ENCODE measurements at places on chromosomes 5 and 9.
A peak's percentile ranks its signal among the peaks of the same experiment; 100 is the strongest.

DNA sequence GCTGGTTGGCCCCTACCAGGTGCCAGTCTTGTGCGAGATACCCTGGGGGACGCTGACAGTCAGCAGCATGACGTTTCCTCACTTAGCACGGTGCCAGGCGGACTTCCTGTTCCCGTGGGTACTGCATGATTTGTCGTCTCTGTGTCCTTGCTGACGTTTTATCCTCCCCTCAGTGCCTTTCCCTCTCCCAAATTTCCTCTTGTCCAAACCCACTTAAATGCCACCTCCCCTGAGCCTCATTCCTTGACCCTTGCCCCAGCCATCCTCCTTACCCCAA, 60.6 kb upstream of the SAP30L start:
- DNase-seq: no peak

DNA sequence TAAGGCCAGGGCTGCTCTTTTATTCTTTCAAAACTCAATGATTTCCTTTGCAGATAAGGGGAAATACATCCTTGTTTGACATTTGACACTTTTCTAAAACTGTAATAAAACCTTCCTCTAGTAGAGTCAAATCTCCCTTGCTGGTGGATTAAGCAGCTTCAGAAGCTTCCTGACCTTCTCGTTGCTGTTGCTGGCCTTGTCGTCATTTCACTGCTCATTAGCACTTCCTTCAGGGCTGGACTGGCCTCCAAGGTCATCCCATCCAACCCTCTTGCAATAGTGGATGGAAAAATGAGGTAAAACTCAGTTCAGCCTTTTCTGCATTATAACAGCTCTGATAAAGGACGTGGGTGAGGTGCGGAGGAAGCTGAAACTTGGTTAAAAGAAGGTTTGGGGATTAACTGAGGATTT, 1.1 kb upstream of the ADAMTSL1 start:
- no peak for DNase-seq

DNA sequence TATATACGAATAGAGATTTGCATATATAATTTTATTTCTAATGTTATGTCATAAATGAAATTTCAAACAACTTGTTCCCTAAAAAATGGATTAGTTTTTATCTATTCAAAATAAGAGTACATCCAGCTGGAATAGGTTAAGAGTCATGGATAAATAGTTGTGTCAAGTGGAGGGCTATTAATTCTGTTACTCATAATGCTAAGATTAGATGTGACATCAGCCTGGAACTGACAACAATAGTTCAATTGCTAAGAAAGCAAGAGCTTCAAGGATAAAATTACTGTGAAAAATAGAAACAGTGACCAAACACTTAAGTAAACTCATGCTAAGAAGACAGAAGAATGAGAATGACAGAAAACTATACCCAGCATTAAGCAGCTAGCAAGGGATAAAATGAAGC, 92.2 kb upstream of the CDH9 start:
- DNase-seq: no peak

- DNase-seq: peak; percentile 68
Measured at GRCh38 chr5:116652196-116652729, 77.6 kb upstream of the SEMA6A start.

DNA sequence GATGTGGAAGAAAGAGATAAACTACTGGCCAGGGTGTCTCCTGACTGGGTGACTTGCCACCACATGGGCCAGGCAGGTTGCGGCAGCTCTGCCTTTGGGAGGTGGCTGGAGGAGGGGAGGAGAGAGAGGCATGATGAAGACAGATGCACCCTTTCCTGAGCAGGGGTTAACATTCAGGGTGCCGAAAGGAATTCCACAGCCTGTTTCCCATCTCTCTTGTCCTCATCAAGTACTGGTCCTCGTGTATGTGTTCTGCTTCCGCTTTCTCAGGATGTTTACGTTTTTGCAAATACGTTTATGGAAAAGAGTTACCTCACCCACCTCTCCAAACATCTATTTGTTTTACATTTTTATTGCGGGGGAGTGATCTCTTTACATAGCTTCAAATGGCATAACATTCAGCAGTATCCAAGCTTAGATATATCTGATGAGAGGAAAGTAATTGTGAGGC, 73.4 kb downstream of the C9orf85 start:
- no peak for DNase-seq

GRCh38 chr9:137139468-137140150, 655 bp downstream of the GRIN1 start:
- no peak for DNase-seq

GRCh38 chr9:94140791-94141790, 56.8 kb downstream of the PTPDC1 start:
- no peak for DNase-seq

GRCh38 chr9:7287986-7288385, 511.6 kb downstream of the DMAC1 start:
- DNase-seq: no peak

DNA sequence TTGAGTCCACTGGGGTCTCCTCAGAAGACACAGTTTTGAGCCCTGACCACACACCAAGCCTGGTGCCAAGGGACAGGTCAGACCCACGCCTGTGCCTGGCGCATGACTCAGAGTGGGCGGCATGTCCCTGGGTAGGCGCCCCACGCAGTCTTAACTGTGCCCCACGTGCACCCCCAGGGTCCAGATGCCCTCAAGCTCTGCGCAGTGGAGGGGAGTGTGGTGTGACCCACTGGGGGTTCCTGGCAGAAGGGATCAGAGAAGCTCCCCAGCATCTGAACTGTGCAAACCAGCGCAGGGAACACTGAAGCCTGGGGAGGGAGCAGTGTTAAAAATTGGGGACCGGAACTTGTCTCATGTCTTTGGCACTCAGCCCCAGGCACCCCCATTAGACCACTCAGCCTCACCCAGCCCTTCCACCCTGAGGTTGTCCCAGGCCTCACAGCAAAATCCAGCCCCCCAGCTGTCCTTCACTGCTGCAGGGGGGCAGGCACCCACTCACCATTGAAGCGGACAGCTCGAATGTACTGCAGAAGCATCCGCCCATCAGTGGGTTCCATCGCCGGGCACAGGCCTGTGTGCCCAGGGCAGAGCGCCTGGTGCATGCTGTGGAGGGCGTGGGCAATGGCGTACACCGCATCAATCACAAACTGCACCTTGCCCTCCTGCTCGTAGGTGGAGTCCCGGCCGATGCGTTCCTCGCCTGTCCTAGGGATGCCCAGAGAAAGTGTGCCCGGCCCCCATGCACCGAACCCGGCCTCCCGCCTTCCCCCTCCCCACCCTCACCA, 6.5 kb downstream of the GRM6 start:
- no peak for DNase-seq

DNA sequence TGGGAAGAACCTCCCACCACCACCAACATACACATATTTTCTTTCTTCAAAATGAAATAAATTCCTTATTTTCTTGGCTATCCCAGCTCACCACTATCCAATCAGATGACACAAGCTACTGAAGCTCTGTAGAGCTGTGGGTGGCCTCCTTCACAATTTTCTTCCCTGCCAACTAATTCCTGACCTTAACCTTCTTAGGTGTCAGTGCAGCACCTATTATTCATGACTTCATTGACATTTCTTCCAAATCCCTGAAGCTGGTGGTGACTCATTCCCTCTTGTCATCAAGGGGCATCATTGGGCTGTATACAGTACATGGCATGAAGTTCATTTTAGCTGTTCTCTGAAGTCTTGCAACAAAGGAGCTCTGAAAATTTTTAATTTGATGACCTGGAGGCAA, 42.0 kb upstream of the ADRA1B start:
- peak; percentile 73 for DNase-seq

- no peak for DNase-seq
Measured at GRCh38 chr5:81850501-81851357, 99.8 kb upstream of the SSBP2 start.

GRCh38 chr5:126628102-126628501, 27.4 kb downstream of the PHAX start:
- DNase-seq: no peak

DNA sequence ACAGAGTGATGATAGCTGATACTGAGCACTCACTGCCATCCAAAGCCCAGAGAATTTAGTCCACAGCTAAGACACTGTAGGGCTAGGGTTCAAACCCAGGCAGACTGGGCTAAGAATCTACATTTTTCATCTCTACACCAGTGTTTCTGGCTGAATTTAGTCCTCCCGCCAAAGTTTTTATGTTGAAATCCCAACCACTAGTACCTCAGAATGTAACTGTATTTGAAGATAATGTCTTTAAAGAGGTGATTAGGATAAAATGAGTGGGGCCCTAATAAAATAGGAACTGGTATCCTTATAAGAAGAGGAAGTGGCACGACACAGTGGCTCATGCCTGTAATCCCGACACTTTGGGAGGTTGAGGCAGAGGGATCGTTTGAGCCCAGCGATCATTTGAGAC, 4.3 kb downstream of the GNA14 start:
- DNase-seq: no peak

DNA sequence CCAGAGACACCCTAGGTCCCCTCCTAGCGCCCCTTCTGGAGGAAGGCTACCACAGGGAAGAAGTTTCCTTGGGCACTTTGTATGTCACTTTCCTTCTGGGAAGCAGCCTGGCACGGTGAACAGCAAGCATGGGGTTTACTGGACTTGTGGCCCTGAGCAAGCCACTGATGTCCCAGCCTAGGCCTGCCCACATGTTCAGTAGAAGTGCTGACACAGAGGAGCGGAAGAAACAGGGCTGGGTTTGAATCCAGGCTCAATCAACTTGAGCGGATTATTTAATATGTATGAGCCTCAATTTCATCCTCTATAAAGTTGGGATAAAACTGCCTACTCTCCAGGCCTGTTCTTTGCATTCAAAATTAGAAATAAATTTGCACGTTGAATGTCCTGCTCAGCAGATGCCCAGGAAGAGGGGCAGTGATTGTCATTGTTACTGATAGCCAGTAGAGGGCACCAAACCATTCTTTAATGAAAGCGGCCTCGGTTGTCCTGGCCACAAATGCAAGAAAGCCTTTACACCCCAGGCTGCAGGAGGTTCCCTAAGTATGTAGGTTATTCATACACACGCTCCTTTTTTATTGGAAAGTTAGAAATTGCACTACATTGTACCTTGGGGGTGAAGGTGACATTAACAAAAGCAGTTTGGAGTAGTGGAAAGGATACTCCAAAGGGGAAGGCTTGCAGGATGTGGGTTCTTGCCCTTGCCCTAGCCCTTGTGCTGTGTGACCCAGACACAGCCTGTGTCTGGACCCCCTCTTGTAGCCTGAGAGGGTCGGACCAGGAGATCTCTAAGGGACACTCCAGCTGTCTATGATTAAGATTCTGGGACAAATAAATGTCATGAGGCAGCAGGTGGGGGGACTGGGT, 13.4 kb upstream of the XPA start:
- peak; percentile 66 for DNase-seq

DNA sequence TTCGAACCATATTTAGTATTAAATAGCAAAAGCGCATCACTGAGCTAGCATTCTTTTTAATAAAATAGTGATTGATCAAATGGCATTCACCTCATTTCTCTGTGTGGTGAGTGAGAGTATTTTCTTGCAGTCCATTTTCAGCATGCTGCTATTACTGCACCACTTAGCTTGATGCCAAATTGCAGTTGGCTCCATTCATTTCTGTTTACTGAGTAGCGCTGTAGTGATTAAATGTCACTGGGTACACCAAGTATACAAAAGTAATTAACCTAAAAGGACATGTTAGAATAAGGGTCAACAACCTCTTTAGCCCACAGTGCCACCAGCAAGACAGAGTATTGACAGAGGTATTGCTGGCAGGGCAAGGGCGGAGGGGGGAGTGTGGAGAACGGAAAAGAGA, 122.0 kb downstream of the TLE4 start:
- no peak for DNase-seq

- DNase-seq: no peak
Measured at GRCh38 chr5:120304663-120305062, 159.4 kb upstream of the PRR16 start.

DNA sequence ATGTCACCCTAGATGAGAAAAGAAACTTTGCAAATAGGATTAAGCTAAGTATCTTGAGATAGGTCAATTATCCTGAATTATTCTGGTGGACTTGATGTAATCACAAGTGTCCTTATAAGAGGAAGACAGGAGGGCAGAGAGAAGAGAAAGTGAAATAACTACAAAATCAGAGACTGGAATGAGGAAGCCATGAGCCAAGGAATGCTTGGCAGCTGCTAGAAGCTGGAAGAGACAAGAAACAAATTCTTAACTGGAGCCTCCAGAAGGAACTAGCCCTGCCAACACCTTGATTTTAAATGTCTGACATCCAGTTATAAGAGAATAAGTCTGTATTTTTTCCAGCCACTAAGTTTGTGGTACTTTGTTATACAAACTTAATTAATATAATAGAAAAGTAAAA, 480.0 kb downstream of the NR2F1-AS1 start:
- DNase-seq: no peak

GRCh38 chr9:110284211-110284844, 28.0 kb upstream of the TXN start:
- no peak for DNase-seq

DNA sequence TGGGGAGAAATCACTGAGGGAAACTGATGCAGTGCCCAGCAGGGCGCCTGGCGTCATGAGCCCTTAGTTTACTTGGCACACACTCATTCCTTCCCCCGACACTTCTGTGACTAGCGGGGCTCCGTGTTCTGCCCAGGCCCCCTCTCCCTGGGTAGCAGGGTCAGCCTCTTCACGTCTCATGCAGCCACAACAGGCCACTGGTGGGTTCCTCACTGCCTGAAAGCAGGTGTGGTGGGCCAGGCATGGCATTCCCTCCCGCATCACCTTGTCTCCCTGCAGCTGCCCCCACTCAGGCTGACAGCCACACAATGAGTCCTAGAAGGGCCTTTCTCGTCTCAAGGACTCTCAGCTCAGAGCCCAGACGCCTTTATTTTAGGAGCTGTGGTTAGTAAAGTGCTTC, 51.1 kb upstream of the CPLX2 start:
- DNase-seq: no peak

DNA sequence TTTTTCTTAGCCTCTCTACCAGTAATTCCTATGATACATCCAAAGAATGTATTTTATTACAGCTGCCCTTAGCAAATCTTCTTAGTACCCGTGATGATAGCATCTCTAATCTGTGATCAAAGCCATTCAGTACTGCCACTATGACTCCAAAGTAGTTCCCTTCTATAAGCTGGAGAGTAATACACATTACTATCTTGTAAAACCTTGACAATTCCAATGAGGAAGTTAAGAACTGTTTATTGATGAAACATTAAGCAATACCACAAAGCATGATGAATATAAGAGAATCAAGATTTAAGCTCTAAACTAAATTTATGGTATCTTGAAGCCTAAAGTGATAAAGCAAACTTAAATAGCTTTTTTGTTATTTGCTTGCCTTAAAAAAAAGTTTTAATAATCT, 86.1 kb downstream of the SMIM23 start:
- no peak for DNase-seq

DNA sequence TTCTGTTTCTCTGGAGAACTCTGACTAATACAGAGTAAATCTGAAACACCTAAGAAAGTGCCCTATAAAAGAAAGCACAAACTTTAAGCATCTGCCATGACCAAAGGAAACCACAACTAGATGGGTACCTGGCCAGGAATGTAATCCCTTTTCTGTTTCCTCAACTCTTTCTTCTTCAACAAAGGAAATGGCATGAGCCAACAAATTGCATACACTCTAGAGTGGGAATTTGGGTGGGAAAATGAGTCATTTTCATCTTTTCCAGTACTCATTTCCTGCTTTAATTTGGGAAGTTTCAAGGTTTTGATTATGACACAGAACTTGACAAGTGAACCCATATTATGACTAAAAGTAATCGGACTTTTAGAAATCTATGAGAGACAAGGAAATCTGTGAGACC, 349.2 kb upstream of the RORB start:
- no peak for DNase-seq

GRCh38 chr5:56350597-56351170, 117.6 kb upstream of the ANKRD55 start:
- peak; percentile 96 for DNase-seq
